ENCODE measurements at places on chromosomes 1 and 21.

DNA sequence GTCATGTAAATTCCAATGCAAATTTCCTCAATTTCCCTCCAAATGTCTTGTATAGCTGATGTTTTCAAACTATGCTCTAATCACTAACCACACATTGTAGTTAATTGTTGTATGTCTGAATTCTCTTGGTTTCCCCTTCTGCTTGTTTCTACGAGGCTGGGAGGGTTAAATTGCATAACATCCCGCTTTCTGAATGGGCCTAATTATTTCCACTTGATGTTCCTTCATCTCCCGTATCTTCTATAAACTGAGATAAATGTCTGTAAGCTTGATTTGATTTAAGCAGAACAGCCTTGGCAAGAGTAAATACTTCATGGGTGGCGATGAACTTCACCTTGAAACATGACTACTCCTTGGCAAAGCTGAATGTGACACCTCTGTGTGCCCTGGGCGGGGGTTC, 72.2 kb downstream of the SERINC2 start:
- DNase-seq: no peak

- no peak for DNase-seq
These were observed 7.9 kb downstream of the SLC2A7 start for GRCh38 chr1:9018333-9018732.

DNA sequence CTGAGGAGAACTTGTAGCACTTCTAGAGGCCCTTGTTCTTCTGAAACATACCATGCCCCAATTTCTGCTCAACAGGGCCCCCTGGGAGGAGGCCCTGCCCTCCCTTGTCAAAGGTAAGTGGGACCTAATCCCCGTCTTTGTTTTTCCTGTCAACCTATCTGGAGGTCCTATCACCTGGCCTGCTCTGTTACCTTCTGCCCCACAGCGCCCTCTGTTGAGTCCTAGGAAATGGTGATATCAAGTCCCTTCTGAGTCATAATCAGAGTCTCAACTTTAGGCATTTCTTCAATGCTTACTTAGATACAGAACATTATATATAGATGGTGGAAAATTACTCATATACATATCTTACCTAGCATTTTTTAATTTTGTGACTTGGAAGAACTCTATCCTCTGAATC, 28.2 kb upstream of the FCRL4 start:
- DNase-seq: no peak

DNA sequence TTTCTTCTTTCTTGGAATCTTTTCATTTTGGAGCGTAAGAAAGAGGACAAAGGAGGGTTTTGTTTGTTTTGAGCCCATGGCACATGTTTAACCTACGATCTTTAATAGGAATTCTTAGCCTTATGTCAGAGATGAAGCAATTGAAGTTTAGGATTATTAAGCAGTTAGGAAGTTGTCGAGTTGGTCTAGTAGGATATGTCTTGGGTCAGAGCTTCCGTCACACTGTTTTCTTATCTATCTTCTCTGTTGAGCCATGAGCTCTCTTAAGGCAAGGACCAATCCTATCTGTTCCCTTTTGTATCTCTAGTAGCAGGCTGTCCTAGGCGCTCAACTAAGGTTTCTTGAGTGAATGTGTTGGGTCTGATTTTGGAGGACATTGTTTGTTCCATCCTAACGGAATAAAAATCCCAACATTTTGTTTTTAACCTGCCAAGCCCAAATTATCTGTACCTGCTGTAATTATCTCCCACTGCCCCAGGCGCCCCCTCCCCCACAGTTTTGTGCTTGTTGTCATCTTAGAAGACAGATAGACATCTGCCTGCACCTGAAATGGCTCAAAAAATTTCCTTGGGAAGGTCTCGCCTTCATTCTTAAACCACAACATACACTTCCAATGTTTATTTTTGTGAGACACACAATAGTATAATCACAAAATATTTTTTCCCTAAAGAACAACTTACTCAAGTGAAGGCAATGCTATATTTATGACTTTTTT, 95.3 kb upstream of the GADD45A start:
- no peak for DNase-seq

DNA sequence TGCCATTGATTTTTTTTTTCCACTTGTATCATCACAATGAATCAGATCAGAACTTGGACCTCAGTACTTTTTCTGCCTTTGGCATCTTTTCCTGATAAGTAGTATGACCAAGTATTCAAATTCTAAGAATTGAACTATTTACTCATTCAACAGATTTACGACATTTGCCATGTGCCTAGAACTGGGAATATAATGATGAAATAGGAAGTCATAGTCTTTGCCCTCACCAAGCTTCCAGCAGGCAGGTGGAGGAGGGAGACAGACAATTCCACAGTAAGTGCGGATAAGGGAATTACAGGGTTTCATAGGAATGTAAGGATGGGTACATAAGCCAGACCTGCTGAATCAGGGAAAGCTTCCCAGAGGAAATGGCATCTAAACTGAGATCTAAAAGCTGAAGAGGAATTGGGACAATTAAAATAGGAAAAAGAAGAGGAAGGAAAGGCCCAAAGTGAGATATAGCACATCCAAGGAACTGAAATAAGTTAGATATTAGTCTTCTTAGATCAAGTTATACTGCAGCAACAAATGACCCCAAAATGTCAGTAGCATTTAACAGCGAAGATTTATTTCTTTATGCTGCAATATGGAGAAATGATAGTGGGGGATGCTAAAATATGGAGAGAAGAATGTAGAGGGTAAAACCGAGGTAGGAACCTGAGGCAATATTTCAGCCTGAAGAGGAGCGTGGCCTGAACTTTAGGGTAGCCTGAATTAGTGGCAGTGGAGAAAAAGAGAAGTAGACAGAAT, 5.3 kb upstream of the DDX59 start:
- DNase-seq: no peak

DNA sequence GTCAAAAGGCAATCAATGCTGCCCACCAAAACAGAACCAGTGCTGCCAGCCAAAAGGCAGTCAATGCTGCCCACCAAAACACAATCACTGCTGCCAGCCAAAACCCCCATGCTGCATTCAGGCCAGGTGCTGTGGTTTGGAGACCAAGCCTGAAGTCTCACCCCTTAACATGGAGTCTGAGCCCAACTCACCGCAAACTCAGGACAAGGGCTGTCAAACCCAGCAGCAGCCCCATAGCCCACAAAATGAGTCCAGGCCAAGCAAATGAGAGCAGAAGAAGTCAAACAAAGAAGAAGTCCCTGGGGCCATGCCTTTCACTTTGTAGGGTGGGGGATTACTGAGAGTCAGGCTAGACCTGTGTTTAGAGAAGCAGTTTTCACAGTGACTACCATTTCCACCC, 6.4 kb downstream of the SMCP start:
- DNase-seq: no peak

- no peak for DNase-seq
These were observed 56.8 kb downstream of the PRDM16 start for GRCh38 chr1:3125546-3126368.

DNA sequence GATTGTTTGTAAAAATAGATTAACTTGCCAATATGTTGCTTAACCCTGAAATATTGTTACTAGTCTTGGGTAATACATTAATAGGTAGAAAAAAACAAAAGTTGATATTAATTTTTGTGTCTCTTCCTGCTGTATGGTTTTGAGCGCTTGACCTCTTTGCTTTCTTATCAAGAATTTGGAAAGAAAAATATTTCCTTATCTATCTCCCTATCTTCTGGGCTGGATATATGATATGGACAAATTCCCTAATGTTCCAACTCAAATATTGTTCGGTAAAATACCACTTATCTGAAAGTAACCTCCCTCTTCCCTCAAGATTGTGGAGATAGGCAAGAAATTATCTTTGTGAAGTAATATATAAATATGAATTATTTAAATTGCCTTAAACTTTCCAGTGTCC, 57.3 kb downstream of the ADGRL4 start:
- DNase-seq: no peak

GRCh38 chr1:67312615-67313014, 4.9 kb downstream of the IL12RB2 start:
- no peak for DNase-seq

DNA sequence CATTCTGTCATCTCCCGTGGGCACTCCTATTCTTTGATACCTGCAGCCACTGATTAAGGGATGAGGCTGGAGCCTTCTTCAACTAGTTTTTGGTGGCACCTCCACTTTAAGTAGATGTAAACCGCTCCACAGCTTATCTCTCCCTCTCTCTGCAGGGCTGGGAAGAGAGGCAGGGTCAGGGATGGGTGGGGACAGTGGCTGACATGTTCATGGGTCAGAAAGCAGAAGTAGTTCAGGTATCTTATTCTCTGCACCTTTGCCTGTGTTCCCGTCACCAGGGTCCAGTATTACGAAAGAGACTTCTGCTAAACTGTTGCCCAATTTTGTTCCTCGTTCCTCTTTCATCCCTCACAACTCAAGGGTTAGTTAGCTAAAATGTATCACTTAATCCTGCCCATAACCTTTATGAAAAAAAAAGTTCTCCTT, 51.7 kb upstream of the EDEM3 start:
- DNase-seq: no peak

DNA sequence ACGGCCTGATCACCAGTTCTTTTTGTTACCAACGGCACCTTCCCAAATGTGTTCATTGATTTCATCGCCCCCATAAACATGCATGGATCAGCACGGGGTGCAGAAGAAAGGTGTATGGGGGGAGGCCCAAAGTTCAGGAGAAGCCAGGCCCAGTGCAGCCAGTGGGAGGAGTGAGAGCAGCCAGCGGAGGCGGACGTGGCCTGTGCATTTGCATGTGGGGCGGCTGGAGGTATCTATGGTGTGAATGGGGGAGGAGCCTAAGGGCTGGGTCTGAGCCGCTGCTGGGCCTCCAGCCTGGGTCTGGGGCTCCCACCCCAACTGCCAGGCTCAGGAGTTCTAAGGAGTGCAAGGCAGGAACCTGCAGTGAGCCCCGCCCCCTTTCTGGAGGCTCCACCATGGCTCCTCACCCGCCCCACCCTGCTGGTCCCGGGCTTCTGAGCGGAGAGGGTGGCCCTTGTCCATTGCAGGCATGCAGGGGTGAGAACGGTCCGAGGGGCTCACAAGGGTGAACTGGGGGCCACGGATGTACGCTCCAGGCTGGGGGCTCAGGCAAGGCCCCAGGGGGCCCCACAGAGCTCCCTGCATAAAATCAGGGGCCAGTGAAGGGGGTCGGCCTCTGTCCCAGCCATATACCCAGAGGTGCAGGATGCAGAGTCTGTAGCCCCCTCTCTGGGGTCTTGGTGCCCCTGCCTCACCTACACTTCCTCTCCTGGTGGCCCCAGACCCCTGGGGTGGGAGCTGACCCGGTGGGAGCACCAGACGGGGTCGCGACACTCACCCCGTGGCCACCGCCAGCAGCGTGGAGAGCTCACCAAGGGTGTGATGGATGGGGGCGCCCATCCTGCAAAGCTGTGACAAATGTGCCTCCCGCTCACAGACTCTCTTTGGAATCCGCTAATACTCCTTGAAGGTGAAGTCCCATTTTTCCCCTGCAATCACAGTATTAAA, 31.3 kb upstream of the TTC34 start:
- DNase-seq: no peak

DNA sequence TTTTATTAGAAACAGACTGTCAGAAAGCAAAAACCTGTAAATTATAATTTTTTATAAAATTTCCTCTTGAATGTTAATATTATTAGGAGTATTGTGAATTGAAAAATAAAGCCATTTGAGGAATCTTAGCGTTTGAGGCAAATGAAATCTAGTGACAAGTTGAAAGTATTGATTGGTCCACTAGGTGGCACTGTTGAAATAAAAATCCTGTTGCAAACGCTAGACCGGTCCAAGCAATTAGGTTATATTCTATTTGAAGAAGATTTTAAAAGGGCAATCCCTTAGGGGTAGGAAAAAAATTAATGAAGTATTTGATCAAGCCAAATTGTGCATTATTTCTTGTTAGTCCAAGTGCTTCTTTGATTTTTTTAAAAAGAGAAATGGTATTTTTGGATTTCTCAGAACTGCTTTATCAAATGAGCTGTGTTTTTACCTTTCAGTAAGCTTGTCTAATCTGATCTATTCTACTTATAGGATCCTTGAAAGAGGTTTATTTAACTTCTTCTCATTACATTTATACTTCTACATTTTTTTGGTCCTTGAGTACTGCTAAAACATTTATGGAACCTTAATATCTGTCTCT, 57.7 kb downstream of the ATG4C start:
- DNase-seq: peak; percentile 86

All from NCI-H1417 (cell line).